ENCODE measurements at places on chromosomes 2 and 18.
A peak's percentile ranks its signal among the peaks of the same experiment; 100 is the strongest.

- DNase-seq = no peak
These were observed 641.9 kb downstream of the ZEB2 start for GRCh38 chr2:143877876-143878530.

GRCh38 chr2:62928015-62928414 is 122.6 kb upstream of the OTX1 start:
- no peak for DNase-seq

GRCh38 chr18:29018976-29019375 is 842.0 kb upstream of the CDH2 start:
- DNase-seq = no peak

GRCh38 chr2:96507957-96508520 is 2.9 kb upstream of the NEURL3 start:
- DNase-seq = peak; percentile 94

GRCh38 chr18:9120796-9121195 is 15.8 kb upstream of the ANKRD12 start:
- DNase-seq = no peak

- DNase-seq = peak; percentile 66
These were observed 76.4 kb upstream of the ITGA6 start for GRCh38 chr2:172350839-172351479.

- no peak for DNase-seq
These were observed 102.8 kb downstream of the RBMS1 start for GRCh38 chr2:160390544-160391455.

- DNase-seq = no peak
These were observed 129.9 kb downstream of the BCL11A start for GRCh38 chr2:60423505-60423904.

GRCh38 chr2:54757500-54757899 is 34.0 kb downstream of the EML6 start:
- DNase-seq = no peak

GRCh38 chr18:70289351-70290312 is 787 bp downstream of the SOCS6 start:
- peak; percentile 74 for DNase-seq

GRCh38 chr2:28096421-28096820 is 205.9 kb downstream of the BABAM2 start:
- no peak for DNase-seq

DNA sequence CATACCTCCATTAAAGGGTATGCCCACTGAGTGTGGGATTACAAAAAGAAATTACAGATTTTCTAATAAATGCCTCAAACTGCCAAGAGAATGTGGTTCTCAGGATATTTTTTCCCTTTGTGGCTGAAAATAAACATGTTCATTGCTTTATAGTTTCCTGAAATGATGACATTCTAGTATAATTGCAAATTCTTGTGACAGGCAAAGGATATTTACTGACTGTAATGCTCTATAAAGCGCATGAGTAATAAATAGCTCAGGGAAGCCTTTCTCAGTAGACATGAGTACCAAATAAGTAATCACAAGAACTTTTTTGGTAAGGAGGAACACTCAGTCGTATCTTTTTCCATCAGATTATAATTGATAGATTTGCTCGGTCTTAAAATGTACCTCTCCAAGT is 72.3 kb downstream of the FTCDNL1 start:
- DNase-seq = no peak

- DNase-seq = peak; percentile 78
These were observed 23.3 kb upstream of the MAPRE3 start for GRCh38 chr2:26946841-26947784.

GRCh38 chr2:8590938-8591337 is 90.9 kb upstream of the ID2 start:
- DNase-seq = no peak

DNA sequence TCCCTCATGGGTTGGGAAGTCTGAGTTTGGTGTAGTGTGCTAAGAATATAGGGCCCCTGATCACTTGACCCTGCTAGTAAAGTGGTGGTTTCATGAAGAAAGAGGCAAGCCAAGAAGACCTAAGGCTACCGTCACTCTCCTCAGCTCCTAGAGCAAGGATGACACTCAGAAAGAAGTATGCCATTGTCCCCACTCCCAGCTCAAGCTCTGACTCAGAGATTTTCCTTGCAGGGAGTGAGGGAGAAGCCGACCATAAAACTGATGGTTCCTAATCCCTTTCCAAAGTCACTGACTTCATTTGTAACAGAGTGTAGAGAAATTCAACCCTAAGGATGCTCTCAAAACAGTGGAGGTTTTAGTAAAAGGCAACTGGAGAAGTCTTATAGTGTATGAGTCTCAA is 80.9 kb downstream of the ICA1L start:
- no peak for DNase-seq

- DNase-seq = peak; percentile 36
These were observed 871.8 kb downstream of the SLC4A3 start for GRCh38 chr2:220499225-220499624.

GRCh38 chr18:13336841-13337240 is 118.3 kb downstream of the LDLRAD4 start:
- no peak for DNase-seq

Data from right cardiac atrium (tissue), 5 donors.